CD4-positive, alpha-beta T cell (primary cell): ENCODE measurements at places on chromosomes 5 and 9. TPM values are rescaled to one million over a fixed set of nuclear protein-coding genes. Genes with fewer than 3 reads are reported as not detected.

Gene SPATA31C2
- not detected for total RNA-seq

Gene GRM6
- total RNA-seq: not detected

Gene PAPPA
- total RNA-seq: 0.03 TPM

Gene PCDHB11
- not detected for total RNA-seq

Gene C1QTNF2
- not detected for total RNA-seq

Gene PKD2L2
- total RNA-seq: not detected

Gene PPP2R2B
- 4.2 TPM for total RNA-seq

Gene RGMB
- total RNA-seq: 15.9 TPM

Gene IL7R
- total RNA-seq: 623 TPM

Gene CERCAM
- total RNA-seq: 0.31 TPM

Gene ROR2
- not detected for total RNA-seq

Gene CDH9
- total RNA-seq: not detected

Gene FGFR4
- total RNA-seq: 3.1 TPM

Gene UGT3A1
- total RNA-seq: not detected

Gene OR13C9
- total RNA-seq: not detected

Gene CDKN2A
- total RNA-seq: 0.89 TPM

Gene LCN15
- total RNA-seq: not detected

Gene UGT3A2
- total RNA-seq: not detected

Gene ADCY2
- total RNA-seq: not detected

Gene OSMR
- not detected for total RNA-seq

Gene RIGI
- total RNA-seq: 5.0 TPM

Gene ADGRD2
- total RNA-seq: not detected

Gene CCL28
- total RNA-seq: 20.9 TPM

Gene CCL21
- not detected for total RNA-seq

Gene WDR38
- total RNA-seq: not detected

Gene PCDHAC1
- not detected for total RNA-seq

Gene MAMDC2
- total RNA-seq: 0.08 TPM

Gene SOX30
- not detected for total RNA-seq

Gene MSH3
- total RNA-seq: 11.3 TPM

Gene PCDHA5
- total RNA-seq: not detected

Gene EIF4E1B
- not detected for total RNA-seq

Gene PCDHGB1
- total RNA-seq: not detected

Gene HAUS6
- total RNA-seq: 17.2 TPM

Gene PROB1
- total RNA-seq: 0.41 TPM

Gene TRAPPC13
- total RNA-seq: 14.4 TPM

Gene DOK3
- total RNA-seq: 1.4 TPM

Gene SHLD3
- total RNA-seq: 11.5 TPM

Gene CNTNAP3
- not detected for total RNA-seq

Gene JMY
- 73.5 TPM for total RNA-seq

Gene PCAT7
- not detected for total RNA-seq

Gene GABRA6
- not detected for total RNA-seq

Gene SLC34A3
- total RNA-seq: not detected
